DMS153 (cell line): ENCODE measurements at places on chromosomes 4 and X.
A peak's percentile ranks its signal among the peaks of the same experiment; 100 is the strongest.

DNA sequence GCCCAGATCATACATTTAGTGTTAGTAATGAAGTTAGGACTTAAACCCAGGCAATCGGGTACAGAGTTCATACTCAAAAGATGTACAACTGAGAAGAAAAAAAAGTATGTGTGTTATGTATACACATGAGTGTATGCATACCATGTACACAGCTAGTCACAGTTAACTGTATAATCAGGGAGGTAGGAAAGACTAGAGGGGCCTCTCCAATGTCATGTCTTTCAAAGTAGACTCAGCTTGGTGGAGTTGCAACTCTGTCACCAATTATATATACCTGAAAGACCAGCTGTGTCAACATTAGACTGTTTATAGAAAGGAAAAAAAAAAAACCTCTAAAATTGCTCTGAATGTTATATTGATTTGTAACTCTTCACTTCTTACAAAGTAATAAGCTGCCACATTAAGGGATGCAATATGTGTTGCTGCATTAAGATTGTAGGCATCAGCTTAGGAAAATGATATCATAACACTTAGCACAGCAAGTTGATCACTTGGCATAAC is 167.5 kb downstream of the DCTD start:
- peak; percentile 72 for DNase-seq

- no peak for DNase-seq
Observed at GRCh38 chr4:171621646-171622045, 191.6 kb upstream of the GALNTL6 start.

DNA sequence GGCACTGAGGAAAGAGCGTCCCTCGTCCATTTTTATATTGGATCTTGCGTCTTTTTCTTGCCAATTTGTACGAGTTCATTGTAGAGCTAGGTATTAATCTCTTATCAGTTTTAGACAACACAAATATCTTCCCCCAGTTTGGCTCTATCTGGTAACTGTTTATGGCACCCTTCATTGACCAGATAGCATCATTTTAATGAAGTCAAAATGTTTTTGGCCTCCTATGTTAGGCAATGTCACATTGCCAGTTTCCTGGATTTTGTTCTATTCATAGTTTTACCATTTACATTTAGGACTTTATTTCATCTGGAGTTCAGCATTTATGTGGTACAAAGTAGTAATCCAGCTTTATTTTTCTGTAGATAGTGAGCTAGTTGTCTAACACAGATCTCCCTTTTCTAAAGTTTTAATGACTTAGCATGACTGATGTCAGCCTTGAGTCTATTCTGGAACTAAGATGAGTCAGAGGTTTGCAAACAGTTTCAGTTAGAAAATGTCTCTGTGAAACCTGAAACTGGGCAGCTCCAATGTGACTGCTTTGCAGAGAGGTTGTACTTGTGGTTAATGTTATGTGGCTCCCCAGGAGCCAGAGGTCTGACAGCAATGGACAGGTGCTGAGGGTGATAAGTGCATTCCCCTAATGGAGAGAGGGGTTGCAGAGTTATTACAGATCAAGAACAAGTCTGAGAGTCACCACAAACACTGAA is 5.3 kb upstream of the STBD1 start:
- peak; percentile 71 for DNase-seq

DNA sequence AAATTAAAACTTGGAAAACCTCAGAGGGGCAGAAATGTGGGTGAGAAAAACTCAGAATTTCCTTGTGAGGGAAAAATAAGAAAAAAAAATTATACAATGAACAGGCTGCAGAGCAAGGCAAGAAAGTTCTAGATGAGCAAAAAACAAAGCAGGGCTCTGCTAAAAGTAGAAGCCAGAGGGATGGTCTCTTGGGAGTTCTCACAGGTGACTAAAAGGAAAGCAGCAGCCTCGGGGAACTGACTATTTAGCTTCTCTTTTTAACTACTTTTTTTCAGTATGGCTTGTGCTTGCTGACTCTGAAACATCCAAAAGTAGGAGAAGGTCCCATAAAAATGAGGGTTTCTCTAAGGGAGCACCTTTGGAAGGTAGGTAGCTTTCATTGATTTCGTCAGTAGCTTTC is 36.4 kb downstream of the PCDH19 start:
- DNase-seq = no peak

DNA sequence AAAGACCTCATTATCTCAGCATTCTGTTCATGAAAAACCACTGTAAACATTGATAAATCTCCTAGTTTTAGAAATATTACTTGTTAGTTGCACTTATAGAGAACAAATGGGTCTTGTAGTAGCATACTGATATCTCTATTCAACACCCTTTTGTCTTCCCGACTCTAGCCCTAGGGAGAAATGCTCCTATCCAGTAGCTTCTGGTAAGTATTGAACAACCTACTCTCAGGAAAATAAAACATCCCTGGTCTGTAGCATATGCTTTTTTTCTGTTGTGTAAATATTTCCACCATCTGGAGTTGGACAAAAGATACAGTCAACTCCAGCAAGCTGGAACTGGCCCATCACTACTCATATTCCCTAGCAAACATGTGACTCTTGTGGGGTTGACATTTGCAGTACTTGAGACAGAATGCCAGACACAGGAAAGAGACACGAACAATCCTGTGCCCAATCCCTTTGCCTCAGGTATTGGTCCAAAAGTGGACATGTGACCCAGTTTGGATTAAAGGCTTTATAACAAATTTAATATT is 188.2 kb downstream of the GC start:
- peak; percentile 98 for DNase-seq

- DNase-seq = no peak
Observed at GRCh38 chrX:96386981-96387380, 297.7 kb upstream of the DIAPH2 start.

GRCh38 chrX:153475271-153475670 is 4.9 kb upstream of the HAUS7 start:
- no peak for DNase-seq

DNA sequence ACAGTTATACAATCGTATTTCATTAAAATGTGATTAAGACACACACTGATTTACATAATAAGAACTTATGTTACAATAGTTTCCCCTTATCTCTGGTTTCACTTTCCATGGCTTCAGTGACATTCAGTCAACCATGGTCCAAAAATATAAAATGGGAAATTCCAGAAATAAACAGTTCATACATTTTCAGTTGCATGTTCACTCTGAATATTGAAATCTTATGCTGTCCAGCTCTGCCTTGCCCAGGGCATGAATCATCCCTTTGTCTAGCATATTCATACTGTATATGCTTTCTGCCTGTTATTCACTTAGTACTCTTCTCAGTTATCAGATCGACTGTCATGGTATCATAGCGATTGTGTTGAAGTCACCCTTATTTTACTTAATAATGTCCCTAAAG is 173.8 kb upstream of the DCAF12L2 start:
- DNase-seq = no peak

GRCh38 chrX:9955506-9955905 is 11.7 kb upstream of the CLDN34 start:
- no peak for DNase-seq

DNA sequence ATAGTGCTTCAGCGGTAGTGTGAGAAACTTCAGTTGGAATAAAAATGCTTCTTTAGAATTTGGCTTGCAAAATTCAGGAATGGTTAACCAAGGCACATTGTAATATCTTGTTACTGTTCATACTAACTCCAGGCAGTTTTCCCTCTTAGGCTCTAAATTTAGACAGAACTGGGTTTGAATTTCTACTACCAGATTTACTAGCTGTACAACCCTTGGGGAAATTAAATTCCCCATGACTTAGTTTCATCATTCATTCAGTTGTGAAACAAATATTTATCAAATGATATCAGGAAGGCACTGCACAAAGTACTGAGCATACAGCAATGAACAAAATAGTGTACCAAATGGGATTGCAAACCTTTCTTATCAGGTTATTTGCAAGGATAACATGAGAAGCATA is 135.0 kb upstream of the IL15 start:
- no peak for DNase-seq

- DNase-seq = no peak
Observed at GRCh38 chrX:140799216-140799615, 89.7 kb downstream of the LINC00632 start.

GRCh38 chr4:17058536-17058915 is 160.1 kb upstream of the LDB2 start:
- DNase-seq = no peak

GRCh38 chr4:139279760-139280620 is at the start of gene MGARP:
MGARP (minus strand) TSS chr4:139280225; CDS start chr4:139280158, 67 bp downstream.
- DNase-seq = no peak

- no peak for DNase-seq
Observed at GRCh38 chr4:139555705-139556070, 331 bp downstream of the SETD7 start.

DNA sequence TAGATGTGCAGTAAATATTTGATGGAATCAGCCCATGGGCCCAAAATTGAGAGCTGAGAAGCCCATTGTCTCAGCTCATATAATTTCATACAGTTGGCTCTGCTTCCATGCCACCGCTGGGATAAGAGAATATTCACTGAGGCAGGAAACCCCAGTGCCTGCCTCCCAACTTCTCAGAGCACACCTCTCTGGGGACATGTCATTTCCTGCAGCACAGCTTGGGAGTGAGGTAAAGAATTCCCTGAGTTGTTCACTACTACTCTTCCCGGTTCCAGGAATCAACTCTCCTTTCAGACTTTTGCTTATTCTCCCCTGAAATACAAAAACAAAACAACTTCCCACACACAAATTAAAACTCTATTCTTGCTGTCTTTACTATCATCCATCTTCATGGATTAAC is 389.3 kb downstream of the MAPK10 start:
- DNase-seq = no peak

GRCh38 chr4:63492515-63492914 is 916.7 kb downstream of the TECRL start:
- DNase-seq = no peak

DNA sequence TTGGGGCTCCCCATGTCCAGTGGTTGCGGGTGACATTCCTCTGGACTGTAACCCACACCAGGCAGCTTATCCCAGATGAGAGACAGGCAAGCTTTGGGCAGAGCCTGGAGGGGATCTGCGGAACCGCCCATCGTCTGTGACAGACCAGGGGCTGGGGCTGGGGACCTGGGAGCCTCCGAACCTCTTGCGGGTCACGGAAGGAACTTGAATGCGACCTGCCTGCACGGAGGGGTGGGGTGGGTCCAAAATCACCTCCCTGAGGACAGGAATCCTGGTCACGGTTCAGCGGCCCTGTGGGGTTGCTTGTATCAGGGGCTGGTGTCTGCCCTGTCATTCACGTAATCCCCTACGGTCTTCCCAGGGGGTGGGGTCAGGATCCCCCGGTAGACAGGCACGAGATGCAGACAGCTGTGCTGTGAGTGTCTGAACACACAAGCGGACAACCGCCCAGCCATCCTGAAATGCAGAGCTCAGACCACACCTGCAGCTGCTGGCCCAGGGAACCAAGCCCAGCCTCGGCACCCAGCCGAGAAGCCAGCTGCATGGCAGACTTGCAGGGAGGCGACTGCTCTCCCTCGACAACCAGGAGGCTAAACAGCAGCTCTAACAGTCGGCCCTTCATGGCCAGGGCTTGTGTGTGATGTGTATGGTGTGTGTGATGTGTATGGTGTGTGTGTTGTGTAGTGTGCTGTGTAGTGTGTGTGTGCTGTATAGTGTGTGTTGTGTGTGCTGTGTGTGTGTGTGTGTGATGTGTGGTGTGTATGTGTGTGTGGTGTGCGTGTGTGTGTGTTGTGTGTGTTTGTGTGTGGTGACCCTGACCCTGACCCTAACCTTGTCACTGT is 105.9 kb upstream of the ADRA2C start:
- no peak for DNase-seq

DNA sequence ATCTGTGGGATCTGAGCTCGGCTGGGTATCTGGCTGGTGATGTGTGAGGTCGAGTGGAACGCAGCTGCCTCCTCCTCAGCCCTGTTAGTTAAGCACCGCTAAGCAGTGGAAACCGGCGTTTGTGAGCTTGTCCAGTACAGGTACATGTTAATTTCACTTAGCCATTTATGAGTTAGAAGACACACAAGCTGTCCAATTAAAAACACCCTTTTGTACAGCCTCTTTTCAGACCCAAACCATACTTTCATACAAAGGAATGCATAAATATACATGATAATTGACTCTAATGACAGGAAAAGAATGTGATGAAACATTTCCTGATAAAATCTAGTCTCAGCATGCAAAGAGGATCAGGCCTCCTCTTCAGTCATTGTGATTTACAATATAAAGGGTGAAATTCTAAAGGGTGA is 163.6 kb upstream of the FAT1 start:
- DNase-seq = no peak

- no peak for DNase-seq
Observed at GRCh38 chr4:119632216-119632615, 3.6 kb upstream of the PDE5A start.

DNA sequence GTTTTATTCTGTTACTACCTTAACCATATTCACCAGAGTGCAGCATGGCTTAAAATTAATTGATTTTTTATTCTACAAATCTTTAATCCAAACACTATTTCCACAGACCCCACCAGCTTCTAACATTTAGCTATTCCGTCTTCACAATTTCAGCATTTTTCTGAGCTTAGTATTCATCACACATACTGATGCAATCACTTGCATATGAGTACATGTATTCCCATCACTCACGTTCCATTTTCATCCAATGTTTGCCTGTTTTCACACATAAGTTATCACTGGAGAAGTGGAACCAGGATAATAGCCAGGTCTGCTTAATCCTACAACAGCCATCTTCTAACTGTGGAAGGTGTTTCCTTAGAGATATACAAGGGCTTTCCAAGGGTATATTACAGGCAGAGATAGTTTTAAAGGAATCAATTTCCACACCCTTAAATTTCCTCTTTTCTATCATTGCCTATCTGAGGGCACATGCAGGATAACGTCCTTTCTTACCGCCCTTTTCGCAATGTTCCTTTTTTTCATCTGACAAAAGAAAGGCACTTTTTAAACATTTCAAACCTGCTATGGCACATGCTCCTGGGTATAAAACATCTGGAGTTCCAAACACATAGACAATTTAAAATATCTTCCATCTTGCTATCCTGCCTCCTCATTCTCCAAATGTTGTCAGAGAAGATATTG is 115.8 kb downstream of the CORIN start:
- no peak for DNase-seq

DNA sequence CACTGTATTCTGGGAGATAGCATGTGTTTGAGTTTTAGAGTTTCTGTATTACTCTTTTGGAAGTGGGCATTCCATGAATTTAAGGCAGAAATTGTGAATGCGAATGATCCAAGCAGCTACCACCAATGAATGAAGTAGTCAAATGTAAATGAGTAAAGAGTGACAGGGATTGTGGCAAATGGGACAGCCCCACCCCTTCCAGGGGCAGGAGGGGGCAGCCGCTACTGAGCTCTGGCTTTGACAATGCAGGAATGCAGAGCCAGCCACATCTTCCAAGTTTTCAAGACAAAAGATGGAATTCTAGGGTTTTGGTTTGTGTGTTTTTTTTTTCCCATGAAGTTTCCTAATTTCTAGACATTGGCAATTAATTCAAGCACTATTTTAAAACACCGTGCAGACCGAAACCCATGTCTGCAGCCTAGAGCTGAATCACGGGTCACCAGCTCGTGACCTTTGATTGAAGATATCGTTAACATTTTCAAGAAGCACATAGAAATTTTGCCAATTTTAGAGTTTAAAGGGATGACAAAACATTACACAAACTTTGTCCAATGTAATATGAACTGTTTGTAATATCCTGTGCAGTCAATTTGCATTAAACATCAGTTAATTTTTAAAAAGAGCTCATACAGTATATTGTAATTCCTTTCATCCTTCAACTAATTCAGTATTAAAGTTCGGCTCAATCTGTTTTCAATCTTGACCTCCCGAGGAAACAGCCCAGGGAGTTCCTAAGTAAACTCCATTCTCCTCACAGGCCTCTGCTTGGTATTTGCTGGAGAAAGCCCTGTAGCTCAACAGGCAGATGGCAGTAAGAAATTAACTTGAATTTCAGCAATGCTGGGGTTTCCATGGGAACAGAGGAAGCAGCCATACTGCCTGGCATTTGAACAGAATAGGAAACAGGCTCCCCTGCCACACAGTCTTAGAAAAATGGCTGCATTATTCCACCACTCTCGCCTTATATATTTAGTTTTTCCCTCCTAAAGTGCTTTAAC is 83.4 kb downstream of the UCHL1 start:
- DNase-seq = no peak
